ENCODE measurements at places on chromosomes 12 and 14. TPM values are rescaled to one million over a fixed set of nuclear protein-coding genes. Genes with fewer than 3 reads are reported as not detected.

- DNase-seq: no peak
- no peaks in the 10 kb centered on the region for H3K36me3 ChIP-seq
- H3K27me3 ChIP-seq: no peaks in the 10 kb centered on the region
These were observed 105.9 kb downstream of the SINHCAF start for GRCh38 chr12:31220061-31220460.

GRCh38 chr14:53183056-53183455 is 29.9 kb upstream of the DDHD1 start:
- H3K27me3 ChIP-seq: no peaks in the 10 kb centered on the region
- H3K4me3 ChIP-seq: no peak overlapping the region
- no peak overlapping the region for H3K27ac ChIP-seq

The B4GALNT3 gene
- total RNA-seq: 13.3 TPM

- no peak overlapping the region for H3K27ac ChIP-seq
- no peaks in the 10 kb centered on the region for H3K4me1 ChIP-seq
- H3K36me3 ChIP-seq: no peaks in the 10 kb centered on the region
- DNase-seq: no peak
- H3K27me3 ChIP-seq: no peaks in the 10 kb centered on the region
These were observed 44.3 kb upstream of the STK38L start for GRCh38 chr12:27199638-27200300.

DNA sequence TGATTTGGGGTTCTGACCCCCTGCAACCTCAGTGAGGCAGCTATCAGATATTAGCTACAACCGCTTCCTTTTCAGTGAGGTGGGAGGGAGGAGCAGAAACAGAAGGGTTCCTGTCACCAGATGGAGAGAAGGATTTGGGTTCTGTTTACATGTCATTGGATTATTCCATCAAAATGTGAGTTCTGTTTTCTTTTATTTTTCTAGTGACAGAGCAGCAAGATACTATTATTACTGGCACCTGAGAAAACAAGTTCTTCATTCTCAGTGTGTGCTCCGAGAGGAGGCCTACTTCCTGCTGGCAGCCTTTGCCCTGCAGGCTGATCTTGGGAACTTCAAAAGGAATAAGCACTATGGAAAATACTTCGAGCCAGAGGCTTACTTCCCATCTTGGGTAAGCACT is 52.8 kb downstream of the FRMD6 start:
- no peak overlapping the region for H3K27ac ChIP-seq
- H3K4me3 ChIP-seq: no peak overlapping the region
- no peaks in the 10 kb centered on the region for H3K36me3 ChIP-seq
- H3K27me3 ChIP-seq: no peaks in the 10 kb centered on the region
- no peaks in the 10 kb centered on the region for H3K4me1 ChIP-seq

The RBP5 gene
- total RNA-seq: 3.7 TPM

- no peaks in the 10 kb centered on the region for H3K27me3 ChIP-seq
- no peaks in the 10 kb centered on the region for H3K36me3 ChIP-seq
- no peak overlapping the region for H3K4me3 ChIP-seq
- DNase-seq: no peak
- peak overlapping the region; percentile 26 for H3K27ac ChIP-seq
- no peaks in the 10 kb centered on the region for H3K4me1 ChIP-seq
These were observed 35.5 kb downstream of the GPHB5 start for GRCh38 chr14:63282997-63283883.

DNA sequence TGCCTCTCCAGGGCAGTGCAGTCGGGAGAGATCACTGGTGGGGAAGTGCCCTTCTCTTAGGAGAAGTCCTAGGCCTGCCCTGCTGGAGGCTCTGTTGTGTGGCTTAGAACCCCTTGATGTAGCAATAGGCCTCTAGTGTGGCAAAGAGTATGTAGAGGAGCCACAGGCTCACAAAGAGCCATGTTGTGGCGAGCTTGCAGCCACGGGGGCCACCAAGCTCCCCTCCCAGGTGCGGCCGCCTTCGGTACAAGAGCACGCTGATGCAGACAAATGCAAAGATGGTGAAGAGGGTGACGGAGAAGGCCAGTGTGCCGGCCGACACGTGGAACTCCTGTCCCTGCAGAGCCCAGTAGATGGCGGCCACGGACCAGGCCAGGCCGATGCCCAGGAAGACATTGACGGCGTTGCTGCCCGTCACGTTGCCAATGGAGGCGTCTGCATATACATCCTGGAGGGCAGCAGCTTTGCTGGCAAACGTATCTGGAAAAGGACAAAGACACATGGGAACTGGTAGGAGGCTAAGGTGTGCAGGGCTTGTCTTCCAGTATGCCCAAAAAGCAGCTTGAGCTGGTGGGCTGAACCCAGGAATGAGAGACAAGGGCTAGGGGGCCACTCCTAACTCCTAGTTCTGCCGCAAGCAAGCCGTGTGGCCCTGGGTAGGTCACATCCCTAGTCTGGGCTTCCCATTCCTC is 142.8 kb downstream of the SLC8A3 start:
- H3K36me3 ChIP-seq: no peaks in the 10 kb centered on the region
- no peaks in the 10 kb centered on the region for H3K27me3 ChIP-seq
- H3K4me3 ChIP-seq: no peak overlapping the region
- no peaks in the 10 kb centered on the region for H3K4me1 ChIP-seq

DNA sequence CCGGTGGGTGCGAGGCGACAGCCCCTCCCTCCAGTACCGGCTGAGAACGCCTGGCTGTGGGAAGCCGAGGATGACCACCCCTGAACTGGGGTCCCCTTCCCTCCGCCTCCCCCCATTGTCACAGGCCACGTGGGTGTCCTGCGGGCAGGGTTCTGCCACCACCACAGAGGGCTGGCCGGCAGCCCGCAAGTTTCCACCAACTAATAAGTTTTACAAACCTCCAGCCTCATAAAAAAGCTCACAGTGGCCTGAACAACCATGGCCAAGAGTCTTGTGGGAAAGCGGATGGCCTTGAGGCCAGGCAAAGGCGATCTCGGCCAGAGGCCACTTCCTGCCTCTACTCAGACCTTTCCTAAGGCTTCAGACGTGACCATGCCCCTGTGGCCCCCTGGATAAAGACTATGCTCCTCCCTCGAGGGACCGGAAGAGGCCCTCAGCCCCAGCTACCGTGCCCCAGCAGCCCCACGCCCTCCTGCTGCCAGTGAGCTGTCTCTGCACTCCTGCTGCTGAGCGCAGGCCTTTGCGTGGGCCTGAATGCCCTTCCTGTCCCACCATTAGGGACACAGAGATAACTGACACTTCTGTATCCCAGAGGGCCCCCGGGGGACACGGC is 46.1 kb upstream of the DLK1 start:
- no peak for DNase-seq
- peak overlapping the region; percentile 93 for H3K27ac ChIP-seq
- H3K36me3 ChIP-seq: no peaks in the 10 kb centered on the region
- peaks cover 57% of the 10 kb centered on the region for H3K4me1 ChIP-seq
- no peaks in the 10 kb centered on the region for H3K27me3 ChIP-seq

The ZNF385A gene
- total RNA-seq: 38.8 TPM

- no peak overlapping the region for H3K4me3 ChIP-seq
- peak overlapping the region; percentile 57 for H3K27ac ChIP-seq
- H3K27me3 ChIP-seq: no peaks in the 10 kb centered on the region
- peaks cover 7% of the 10 kb centered on the region for H3K4me1 ChIP-seq
- DNase-seq: no peak
These were observed 301.7 kb upstream of the SFSWAP start for GRCh38 chr12:131409211-131409610.

DNA sequence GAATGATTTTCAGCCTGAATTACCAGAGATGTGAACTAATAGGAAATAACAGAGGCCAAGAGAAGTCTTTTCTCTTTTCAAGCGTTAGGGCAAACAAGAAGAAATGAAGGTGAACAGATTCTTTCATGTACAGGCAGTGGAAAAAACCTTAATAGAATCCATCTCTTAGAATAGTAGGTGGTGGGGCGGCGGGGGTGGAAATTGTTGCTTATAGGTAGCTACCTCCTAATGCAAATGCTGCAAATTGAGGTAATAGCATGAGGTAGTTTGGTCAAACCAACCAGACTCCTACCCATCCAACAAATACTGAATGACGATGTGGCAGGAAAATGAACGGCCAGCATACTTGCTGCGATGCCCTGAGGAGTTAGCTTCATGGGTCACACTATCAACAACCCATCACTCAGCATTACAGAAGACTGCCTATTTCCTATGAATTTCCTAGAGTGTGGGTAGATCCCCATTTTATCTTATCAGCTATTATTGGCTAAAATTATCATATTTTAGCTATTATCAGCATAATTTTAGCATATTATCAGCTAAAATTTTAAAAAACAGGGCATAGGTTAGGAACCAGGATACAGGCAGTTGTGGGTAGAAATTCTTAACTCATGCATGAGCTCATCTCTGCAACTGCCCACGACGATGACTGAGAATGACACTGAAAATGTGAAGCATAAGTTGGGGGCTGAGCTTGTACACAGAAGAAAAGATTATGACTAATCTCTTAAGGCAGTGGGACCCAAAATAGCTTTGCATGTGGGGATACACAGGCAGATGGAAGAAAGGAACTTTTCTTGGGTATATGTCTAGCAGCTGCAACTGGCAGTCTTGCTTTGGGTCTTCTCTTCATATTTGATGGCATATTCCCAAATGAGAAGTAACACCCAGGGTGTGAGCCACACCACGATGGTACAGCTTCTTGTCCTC is 68.7 kb downstream of the NIN start:
- no peak for DNase-seq
- no peak overlapping the region for H3K4me3 ChIP-seq
- peaks cover 32% of the 10 kb centered on the region for H3K4me1 ChIP-seq
- H3K27ac ChIP-seq: peak overlapping the region; percentile 72
- H3K36me3 ChIP-seq: no peaks in the 10 kb centered on the region

- H3K36me3 ChIP-seq: no peaks in the 10 kb centered on the region
- no peak for DNase-seq
- H3K27me3 ChIP-seq: no peaks in the 10 kb centered on the region
- no peak overlapping the region for H3K27ac ChIP-seq
- peaks cover 21% of the 10 kb centered on the region for H3K4me1 ChIP-seq
These were observed 22.9 kb downstream of the PCBP2 start for GRCh38 chr12:53474819-53475218.

GRCh38 chr12:121282072-121282742 is 14.3 kb downstream of the CAMKK2 start:
- DNase-seq: no peak
- peaks cover 43% of the 10 kb centered on the region for H3K4me1 ChIP-seq
- H3K4me3 ChIP-seq: no peak overlapping the region
- no peaks in the 10 kb centered on the region for H3K36me3 ChIP-seq

DNA sequence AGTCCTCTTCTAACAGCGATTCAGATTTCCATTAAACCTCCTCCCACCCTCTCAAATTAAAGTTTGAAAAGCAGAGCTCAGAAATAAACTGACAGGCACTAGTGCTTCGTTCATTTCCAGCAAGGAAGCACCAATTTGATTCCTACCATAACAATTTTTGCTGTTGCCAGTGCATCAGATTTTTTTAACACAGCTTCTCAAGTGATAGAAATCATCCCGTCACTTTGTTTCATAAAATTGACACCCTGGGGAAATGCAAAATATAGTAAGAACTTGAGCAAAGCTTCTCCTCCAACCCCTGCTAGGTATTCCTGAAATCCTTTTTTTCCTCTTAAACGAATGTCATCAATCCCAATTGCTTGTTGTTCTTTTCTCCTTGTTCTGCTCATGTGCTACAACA is 332.1 kb downstream of the FOXG1 start:
- H3K4me3 ChIP-seq: no peak overlapping the region
- no peaks in the 10 kb centered on the region for H3K27me3 ChIP-seq
- DNase-seq: no peak
- no peaks in the 10 kb centered on the region for H3K36me3 ChIP-seq
- no peak overlapping the region for H3K27ac ChIP-seq
- H3K4me1 ChIP-seq: no peaks in the 10 kb centered on the region
